ENCODE measurements at places on chromosomes 7 and 10.

DNA sequence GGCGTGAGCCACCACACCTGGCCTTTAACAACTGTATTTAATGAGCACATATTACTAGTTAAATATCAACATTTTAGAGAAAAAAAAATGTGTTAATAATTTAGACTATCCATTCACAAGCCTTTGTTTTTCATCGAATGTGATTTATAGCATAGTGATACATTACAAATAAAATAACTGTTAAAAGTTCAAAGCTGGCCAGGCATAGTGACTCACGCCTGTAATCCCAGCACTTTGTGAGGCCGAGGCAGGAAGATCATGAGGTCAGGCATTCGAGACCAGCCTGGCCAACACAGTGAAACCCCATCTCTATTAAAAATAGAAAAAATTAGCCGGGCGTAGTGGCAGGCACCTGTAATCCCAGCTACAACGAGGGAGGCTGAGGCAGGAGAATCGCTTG is 72.7 kb downstream of the HACD1 start:
- no peak for DNase-seq

GRCh38 chr10:44390585-44391072 is 5.7 kb upstream of the CXCL12 start:
- no peak for DNase-seq

- no peak for DNase-seq
These were observed 42.8 kb upstream of the SLC13A1 start for GRCh38 chr7:123242467-123243092.

DNA sequence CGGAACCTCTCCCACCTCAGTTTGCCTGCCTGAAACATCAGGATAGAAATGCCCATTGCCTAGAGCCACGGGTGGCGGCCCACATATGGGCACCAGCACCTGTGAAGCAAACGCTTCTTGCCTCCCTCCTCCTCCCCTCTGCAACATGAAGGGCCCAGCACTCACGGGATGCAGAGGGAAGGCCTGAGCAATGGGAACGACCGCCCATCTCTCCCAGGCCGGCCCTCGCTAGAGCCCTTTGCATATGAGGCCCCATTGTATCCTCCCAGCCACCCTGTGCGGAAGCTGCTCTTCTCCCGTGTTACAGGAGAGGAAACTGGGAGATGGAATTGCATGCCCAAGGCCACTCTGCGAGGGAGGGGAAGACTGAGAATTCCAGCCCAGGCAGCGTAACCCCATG is 88.2 kb downstream of the RGS10 start:
- DNase-seq, result no peak

DNA sequence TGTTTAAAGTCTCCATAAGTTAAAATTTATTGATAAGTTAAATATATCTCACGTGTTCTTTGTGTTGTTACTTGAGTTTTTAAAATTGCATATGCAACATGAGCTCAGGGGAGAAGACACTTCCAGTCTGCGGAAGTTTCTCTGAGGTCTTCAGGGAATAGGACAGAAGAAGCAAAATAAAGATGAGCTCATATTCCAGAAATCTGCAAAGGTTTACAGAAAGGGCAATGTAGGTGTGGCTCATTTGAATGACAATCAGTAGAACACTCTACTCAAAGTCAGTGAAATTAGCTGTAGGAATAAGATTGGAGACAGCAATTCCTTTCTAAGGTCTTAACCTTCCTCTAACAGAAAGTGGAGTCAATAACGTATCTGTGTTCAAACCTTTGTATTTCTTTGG is 53.7 kb downstream of the CACNA2D1 start:
- no peak for DNase-seq

DNA sequence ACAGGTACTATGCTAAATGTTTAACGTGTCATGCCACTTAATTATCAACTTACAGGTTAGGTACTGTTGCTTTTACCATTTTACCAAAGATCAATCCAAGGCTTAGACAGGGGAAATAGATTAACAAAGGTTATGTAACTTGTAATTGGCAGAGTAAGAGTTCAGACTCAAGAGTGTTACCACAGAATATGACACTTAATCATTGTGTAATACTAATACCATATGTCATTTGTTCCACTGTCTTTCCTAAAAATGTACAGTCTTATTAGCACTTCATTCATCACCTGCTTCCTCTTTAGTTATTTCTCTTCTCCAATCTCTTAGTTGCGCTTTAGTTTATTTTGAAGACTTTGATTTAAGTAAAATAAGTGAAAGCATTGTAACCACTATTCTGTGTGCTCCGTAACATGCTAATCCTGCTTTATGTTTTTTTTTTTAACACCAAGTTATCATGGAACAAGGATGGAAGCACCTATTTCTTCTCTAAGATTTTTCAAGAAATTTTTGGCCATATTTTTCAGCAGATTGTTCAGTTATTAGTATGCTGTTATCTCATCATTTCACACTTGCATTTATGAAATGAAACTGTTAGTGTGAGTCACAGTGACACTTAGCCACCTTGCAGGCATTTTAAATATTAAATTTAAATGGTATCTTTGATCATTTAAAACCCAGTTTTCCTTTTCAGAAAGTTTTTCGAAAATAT is 197.3 kb downstream of the PHF14 start:
- no peak for DNase-seq

- no peak for DNase-seq
These were observed 137.7 kb downstream of the CHN2 start for GRCh38 chr7:29332042-29332811.

Data from stimulated activated CD8-positive, alpha-beta memory T cell treated with anti-CD3 and anti-CD28 coated beads, Interleukin-2, amount 100 ng/mL, for 1 hour (primary cell).